Fibroblast of skin of right quadriceps (primary cell): ENCODE measurements at places on chromosomes 16 and 17.

DNA sequence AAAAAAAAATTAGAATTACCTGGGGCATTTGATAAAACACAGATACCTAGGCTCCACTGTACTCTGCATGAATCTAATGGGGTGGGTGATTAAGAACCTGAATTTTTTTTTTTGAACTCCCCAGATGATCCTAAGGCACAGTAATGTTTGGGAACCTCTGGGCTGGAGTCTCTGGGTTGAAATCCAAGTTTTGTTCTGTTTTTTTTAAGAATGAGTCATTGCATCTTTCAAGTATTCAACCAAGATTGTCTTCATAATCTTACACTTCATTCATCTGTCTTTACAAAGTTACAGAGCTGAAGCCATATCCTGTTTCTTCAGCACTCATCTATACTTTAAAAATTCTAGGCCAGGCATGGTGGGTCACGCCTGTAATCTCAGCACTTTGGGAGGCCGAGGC, 52.6 kb downstream of the PIGL start:
- DNase-seq = peak; percentile 62

DNA sequence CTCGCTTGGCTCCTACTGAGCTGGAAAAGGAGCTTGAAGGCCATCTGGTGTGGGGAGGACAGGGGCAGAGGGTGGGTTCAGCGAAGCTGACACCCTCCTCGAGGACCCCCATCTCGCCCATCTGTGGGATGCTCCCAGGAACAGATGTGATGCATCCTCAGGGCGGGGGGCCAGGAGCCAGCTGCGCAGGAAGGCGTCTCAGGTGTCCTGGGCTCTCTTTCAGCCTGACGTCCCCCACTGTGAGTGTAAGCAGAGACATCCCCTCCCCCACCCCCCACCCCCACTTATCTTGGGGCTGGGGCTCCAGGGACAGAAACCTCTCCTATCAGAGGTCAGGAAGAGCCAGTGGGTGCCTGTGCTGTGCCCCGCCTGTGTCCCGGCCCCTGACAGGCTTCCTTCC, 16.2 kb downstream of the KIF19 start:
- no peak for DNase-seq

- no peak for DNase-seq
Observed at GRCh38 chr16:88779406-88780141, 5.4 kb downstream of the PIEZO1 start.

GRCh38 chr17:66751771-66752170, 83.1 kb upstream of the CACNG5 start:
- DNase-seq = no peak

GRCh38 chr16:53922067-53922806, 218.3 kb downstream of the FTO start:
- no peak for DNase-seq

- no peak for DNase-seq
Observed at GRCh38 chr16:22282254-22282892, 14.8 kb upstream of the POLR3E start.

DNA sequence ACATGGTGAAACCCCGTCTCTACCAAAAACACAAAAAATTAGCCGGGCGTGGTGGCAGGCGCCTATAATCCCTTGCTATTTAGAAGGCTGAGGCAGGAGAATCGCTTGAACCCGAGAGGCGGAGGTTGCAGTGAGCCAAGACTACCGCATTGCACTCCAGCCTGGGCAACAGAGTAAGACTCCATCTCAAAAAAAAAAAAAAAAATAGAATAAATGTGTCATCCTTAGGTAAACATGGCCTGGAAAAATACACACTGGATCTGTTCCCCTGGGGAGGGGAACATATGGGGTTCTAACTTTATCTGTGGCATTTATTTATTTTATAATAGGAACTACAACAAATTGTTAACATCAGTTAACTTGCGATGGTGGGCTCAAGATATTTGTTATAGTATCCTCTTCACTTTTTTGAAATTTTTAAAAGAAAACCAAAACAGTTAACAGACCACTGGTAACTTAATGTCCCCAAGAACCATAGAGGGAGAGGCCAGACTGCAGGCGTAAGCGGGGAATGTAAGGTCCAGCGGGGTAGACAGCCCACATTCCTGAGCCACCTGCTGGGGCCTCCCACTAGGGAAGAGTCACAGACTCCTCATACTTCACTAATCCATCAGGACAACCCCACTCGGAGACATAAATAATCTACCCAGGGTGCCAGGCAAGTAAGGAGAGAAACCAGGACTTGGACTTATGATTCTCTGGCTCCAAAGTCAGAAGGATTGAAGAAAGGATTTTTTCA, 12.5 kb upstream of the TXNDC11 start:
- DNase-seq = no peak

- no peak for DNase-seq
Observed at GRCh38 chr17:80813318-80813717, 178.3 kb upstream of the CHMP6 start.

DNA sequence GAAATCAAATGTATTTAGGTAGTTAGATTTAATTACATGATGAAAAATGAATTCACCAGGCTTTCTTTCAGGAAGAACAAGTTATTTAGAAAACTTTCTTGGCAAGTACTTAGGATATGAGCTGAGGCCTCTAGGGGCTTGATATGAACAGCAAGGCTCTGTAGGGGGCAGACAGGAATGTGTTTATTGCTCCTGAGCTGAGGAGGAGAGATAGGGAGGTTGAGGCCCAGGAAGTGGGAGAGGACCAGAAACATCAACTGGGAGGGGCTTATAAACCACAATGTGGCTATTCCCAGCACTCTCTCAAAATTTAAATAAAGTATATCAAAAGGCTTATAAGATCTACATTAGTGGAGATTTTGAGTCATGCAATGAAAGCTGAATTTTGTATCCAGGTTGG, 154.0 kb upstream of the MAF start:
- DNase-seq = peak; percentile 72

GRCh38 chr17:72516772-72517399, 396.1 kb downstream of the SOX9 start:
- peak; percentile 22 for DNase-seq

DNA sequence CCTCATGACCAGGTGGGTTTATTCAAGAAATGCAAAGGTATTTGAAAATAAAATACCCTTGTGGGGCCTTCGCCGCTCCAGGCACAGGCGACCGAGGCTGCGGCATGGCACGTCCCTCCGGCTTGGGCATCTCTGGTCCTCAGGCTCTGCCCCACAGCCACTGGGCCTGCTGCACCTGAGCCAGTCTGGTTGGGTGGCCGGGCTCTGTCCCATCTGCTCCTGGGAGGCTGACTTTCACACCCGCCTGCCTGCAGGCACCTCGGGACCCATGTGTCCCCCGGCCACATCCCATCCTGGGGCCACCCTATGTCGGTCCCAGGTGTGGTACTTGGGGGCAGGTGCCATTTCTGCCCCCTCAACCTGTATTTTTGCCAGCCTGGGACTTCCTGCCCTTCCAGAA, 20.9 kb downstream of the OSBPL7 start:
- no peak for DNase-seq

- no peak for DNase-seq
Observed at GRCh38 chr17:17782523-17783115, 54.2 kb downstream of the SREBF1 start.

DNA sequence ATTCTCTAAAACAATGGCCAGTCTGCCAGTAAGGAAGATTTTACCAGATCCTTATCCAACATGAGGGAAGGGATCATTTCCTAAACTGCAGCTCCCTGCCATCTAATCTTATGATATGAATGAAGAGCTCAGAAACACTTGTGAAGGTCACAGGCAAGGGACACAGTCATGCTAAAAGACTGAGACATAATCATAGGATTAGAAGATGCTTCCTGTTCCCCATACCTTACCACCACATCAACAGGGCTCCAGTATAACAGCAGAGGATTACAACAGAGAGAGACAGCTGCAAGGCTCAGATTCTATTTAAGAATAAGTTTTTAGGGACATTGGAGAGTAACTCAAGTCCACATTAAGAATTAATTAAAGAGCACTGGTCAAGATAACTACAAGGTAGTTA, 93.3 kb downstream of the BRIP1 start:
- no peak for DNase-seq

DNA sequence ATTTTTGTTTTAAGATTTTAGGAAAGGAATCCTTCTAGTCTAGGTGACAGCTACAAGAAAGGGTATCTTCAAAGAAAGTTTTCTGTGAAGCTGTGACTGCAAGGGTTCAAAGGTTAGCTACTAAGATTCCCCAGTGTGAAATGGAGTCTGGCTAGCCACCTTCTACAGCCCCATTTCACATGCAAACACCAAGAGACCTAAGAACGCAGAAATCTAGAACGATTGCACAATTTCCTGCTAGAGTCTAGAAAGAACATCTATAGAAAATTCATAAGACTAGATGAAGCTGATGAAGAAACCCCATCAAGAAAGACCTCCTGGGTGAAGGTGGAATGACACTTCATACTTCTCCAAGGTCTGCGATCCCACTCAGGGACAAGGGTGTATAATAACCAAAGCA, 77.1 kb downstream of the STX8 start:
- DNase-seq = no peak

DNA sequence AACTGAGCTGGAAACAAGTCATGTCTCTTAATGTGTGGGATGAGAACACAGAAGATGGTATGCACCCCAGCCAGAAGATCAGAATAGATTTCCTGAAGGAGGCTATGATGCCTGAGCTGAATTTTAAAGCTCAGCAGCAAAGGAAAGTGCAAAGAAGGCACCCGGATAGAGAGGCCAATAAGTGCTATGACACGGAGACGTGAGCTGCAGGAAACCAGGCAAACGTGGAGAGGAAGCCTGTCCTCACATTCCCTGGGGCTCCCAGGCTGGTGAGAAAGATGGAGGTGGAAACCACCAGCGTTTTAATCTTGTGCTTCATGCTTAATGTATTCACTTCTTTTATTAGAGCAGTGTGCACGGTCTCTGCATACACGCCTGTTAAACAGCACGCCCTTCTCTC, 302.1 kb downstream of the HAPSTR1 start:
- no peak for DNase-seq

- no peak for DNase-seq
Observed at GRCh38 chr16:85312642-85313525, 200.6 kb upstream of the CIBAR2 start.

GRCh38 chr16:3022208-3022683, 1.5 kb downstream of the HCFC1R1 start:
- DNase-seq = peak; percentile 98

GRCh38 chr17:17535957-17536356, 39.8 kb upstream of the RASD1 start:
- DNase-seq = peak; percentile 56

DNA sequence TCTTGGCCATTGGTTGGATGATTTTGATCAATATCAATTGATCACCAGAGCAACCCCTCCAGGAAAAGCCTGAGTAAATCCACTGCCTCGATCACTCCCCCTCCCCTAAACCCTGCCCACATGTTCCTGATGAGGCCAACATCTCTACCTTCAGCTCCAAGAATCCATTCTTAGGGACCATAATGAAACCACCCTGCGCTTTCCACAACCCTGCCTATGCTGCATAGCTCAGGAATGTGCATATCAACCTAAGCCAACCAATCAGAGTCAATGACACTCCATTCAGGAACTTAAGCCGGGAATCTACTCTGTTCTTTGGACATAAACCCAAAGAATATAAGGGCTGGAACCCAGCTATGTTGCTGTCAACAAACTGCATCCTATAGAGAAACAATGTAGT, 86.3 kb downstream of the MYH11 start:
- DNase-seq = peak; percentile 37

DNA sequence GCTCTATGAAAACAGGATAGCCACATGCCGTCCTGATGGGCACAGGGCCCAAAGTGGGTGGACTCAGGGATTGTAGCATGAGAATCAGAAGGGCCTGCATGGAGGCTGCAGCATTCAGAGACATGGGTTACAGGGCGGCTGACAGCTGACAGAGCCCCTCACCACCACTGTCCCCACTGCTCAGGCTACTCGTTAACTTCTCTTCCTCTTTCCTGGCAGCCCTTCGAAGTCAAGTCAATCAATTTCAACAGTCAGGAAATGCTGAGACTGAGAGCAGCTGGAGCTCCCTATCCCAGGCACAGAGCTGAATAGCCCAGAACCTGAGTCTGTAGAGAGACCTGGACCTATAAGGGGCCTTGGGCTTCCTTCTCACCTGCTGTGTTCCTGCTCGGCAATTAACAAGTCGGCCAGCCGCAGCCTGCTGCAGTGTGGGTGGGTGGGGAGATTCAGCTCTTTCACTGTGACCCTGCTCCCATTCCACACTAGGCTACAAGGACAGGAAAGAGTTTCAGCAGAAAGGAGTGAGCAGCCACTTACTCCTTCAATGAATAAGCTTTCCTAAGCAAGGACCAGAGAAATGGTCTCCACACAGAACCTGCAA, 76.9 kb downstream of the TEX14 start:
- DNase-seq = no peak

- no peak for DNase-seq
Observed at GRCh38 chr16:35142809-35143192, 1683.4 kb downstream of the TP53TG3F start.

DNA sequence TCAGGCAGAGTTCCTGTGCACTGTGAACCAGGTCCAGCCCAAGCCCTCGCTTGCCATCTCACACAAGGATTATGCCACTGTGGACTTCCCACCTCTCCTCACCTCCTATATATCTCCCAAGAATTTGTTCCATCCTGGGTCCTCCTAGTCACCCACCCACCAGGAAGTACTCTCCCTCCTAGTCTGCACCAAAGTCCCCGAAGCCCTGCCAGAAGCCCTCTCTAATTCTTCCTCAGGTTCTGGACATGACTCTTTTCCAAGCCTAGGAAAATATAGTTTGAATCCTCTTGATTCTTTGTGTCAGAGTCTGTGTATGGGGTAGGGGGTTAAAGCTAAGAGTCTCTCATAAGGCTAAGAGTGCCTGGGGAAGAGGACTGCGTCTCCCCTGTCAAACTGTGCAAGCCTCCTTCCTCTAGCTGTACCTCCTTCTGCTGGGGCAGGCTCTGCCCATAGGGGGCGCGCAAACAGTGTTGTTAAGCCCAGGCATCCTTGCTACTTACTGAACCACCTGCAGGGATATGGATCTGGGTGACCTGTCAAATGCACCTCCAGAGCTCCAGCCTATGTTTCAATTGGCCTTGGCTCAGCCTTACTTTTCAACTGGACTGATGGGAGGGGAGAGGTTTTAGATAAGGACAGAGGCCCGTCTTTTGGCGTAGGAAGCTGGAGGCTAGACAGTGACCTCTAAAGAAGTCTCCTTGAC, 16.6 kb upstream of the DLX4 start:
- peak; percentile 53 for DNase-seq

GRCh38 chr16:2324296-2324859, 16.1 kb downstream of the ABCA3 start:
- no peak for DNase-seq

- peak; percentile 5 for DNase-seq
Observed at GRCh38 chr16:76193906-76194615, 83.1 kb upstream of the CNTNAP4 start.

- no peak for DNase-seq
Observed at GRCh38 chr16:85111184-85111583, 1.1 kb downstream of the CIBAR2 start.

DNA sequence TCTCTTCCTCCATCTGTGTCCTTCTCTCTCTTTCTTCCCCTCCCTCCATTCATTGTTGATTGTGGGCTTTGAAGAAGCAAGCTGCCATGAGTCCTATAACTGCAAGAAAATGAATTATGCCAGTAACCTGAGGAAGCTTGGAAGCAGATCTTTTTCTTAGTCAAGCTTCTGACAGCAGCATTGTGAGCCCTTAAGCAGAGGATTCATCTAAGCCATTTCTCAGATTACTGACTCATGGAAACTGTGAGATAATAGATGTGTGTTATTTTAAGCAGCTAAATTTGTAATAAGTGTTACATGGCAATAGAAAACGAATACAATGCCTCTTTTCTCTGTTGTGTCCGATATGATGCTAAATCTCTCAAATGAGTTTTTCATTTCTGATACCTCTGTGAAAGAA, 1109.7 kb downstream of the CDH11 start:
- DNase-seq = peak; percentile 36
